Stimulated activated memory B cell treated with anti-CD40 and anti-IgM and Interleukin-4, amounts not matched to agents 10 μg/mL and 1 μg/mL and 100 μg/mL, for 72 hours (primary cell): ENCODE measurements at places on chromosomes 6 and 20.
A peak's percentile ranks its signal among the peaks of the same experiment; 100 is the strongest.

GRCh38 chr20:44494266-44494665 lies 18.6 kb downstream of the TTPAL start:
- ATAC-seq, result no peak

DNA sequence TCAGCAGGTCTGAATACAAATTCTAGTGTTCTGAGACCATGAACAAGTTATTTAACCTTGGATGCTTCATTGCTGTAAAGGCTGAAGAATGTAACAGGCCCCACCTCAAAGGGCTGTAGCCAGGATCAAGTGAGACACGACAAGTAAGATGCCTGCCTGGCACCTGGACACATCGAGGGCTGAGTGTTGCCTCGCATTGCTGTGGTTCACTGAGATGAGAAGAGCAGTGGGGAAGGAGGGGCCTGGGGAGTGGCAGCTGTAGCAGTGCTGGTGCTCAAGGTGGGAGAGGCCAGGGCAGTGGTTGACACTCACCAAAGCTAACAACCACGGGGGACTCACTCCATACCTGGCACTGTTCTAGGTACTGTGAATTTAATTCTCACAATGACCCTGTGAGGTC lies 187.8 kb downstream of the KIF16B start:
- ATAC-seq, result no peak

GRCh38 chr20:62805155-62805710 lies 598 bp downstream of the OGFR start:
- peak; percentile 72 for ATAC-seq

DNA sequence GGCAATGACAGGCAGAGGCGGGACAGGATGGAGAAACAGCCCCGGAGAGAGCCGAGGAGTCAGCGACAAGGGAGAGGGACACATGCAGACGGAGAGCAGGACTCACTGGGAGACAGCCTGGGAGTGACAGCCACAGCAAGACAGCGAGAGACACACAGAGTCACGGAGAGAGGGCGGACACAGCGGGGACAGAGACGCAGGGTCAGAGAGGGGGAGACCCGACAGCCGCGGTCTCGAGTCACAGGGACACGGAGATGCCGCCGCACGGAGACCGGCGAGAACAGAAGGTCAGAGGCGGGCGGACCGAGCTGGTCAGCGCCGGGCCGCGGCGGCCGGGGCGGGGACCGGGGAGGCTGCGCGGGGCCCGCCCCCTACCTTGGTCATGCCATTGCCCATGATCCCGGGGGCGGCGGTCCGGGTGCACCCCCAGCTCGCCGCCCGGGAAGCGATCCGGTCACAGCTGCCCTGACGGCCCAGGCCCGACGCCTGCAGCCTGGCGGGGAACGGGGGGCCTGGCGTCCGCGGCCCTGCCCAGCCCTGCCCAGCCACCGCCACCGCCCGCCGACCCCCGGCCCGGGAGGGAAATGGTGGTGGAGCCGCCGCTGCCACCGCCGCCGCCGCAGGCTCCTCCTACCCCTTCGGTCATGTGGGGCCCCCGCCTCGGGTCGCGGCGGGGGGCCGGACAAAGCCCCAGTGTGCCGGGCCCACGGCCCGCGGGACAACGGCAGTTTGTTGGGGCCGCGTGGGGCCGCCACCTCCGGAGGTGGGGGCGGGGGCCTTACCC lies at the start of the genes DUSP15 and TTLL9:
Gene DUSP15 (minus strand): TSS at position 586 of the 784 bp plus-strand sequence. CDS start 190 bp downstream, at position 396.
Gene TTLL9 (plus strand): TSS at position 693 of the 784 bp plus-strand sequence. CDS start 493 bp downstream, outside the sequence.
- peak; percentile 46 for ATAC-seq
